ENCODE measurements at places on chromosomes 13 and 19.

- no peak for DNase-seq
Observed at GRCh38 chr19:18008814-18009213, 844 bp downstream of the ARRDC2 start.

GRCh38 chr19:55372316-55373081, 2.2 kb upstream of the IL11 start:
- no peak for DNase-seq

- no peak for DNase-seq
Observed at GRCh38 chr19:51470966-51471365, 7.4 kb upstream of the CEACAM18 start.

GRCh38 chr13:60318186-60318585, 78.8 kb upstream of the TDRD3 start:
- DNase-seq = no peak

GRCh38 chr13:77387607-77388200, 60.8 kb upstream of the MYCBP2 start:
- no peak for DNase-seq

- no peak for DNase-seq
Observed at GRCh38 chr19:38669552-38669951, 22.1 kb downstream of the ACTN4 start.
